Hematopoietic multipotent progenitor cell treated with erythropoietin and hydrocortisone succinate and interleukin-3 and kit ligand, for 17 days (in vitro differentiated cells): ENCODE measurements at places on chromosomes 2 and 18.
A peak's percentile ranks its signal among the peaks of the same experiment; 100 is the strongest.

DNA sequence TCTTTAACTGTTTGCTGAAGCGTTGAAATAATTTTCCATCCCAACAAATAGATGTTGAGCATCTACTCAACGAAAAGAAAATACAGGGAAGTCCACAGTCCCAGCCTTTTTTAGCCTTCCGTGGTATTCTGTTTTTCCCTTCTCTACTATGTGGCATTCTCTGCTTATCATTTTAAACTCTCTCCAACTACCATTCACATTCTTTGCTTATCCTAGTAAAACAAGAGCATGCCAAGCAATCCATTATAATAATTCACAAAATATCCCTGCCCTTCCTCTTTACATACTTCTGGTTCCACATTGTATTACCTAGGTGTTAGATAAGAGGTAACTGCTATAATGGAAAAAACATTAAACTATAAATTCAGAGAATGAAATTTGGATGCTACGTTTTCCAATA lies 1.6 kb upstream of the SESTD1 start:
- DNase-seq = no peak

- DNase-seq = no peak
These were observed 80.4 kb downstream of the SH3RF3 start for GRCh38 chr2:109209412-109209811.

GRCh38 chr2:230262246-230262645 lies 36.7 kb downstream of the SP140 start:
- DNase-seq = no peak

DNA sequence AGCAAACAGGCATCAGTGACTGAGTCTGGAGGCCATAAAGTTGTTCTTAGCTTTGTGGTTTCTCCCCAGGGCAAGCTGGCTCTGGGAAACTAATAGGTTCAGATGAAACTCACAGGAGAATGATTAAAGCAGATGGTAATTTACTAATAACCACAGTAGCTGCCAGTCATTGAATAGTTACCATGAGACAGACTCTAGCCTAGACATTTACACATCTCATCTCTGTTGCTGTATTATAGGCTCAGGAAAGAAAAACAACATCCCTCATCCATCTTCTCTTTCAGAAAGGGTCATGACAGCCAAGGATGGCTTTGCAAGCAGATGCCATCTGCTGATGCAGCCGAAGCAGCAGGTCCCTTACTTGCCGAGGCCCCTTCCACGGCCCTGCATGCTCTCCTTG lies 314.0 kb upstream of the ID2 start:
- no peak for DNase-seq

GRCh38 chr18:52008736-52009135 lies 331.3 kb upstream of the DCC start:
- no peak for DNase-seq

- peak; percentile 43 for DNase-seq
These were observed at the start of gene HSBP1L1 for GRCh38 chr18:79964330-79965118. Gene HSBP1L1 (plus strand): TSS chr18:79964643. CDS start chr18:79964736, 93 bp downstream.

- no peak for DNase-seq
These were observed 157.6 kb downstream of the ATAD2B start for GRCh38 chr2:23769364-23769763.

DNA sequence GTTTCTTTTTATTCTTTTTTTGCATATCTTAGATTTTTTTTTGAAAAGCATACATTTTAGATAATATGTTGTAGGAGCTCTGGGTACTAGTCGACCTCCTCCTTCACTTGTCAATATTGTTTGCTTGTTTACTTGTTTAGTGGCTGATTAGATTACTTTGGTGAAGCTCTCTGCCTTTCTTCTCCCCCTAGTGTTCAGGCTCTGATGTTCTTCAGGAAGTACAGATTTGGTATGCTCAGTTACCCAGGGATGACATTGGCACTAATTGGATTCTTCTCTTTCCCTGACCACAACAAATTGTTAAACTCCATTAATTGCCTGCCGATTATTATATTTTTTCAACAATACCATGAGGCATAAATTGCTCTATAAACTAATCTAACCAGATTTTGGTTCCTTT lies 491.2 kb downstream of the SUCLG1 start:
- DNase-seq = no peak

DNA sequence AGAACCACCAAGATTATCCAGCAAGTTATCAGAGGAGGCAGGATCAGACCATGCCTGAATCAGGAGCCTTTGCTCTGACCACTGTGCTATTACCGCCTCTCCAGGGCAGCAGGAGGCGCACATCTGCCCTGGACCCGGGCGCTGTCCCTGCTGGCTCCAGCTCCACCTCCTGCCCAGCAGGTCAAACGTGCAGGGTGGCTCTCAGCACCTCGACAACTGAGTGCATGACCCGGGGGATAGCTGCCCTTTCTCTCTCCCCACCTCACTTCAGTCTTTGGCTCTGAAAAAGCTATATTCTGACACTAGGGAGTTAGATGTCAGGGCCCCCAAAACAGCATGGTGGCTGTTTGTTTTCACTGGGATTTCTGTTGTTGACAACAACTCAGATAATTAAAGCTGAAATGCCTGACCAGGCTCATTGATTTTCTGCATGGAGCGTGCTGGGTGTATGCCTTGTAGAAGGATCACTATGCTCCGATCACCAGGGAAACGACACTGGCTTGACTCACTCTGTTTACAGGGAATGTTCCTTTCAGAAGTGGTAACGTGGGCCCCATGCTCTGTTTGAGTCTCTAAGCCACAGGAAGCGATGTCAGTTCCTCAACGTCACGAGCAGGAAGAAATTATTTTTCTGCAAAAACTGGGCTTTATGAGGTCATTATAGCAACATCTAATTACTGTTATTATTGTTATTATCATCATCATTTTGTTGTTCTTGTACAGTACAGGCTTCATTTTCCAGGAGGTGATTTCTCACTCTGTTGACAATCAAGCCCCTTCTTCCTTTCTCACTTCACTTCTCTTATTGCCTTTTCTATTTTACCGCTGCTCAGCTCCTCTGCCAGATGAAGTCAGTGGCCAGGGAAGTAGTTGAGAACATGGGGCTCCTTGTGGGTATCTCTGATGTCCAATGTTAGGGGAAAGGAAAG lies 125.6 kb downstream of the PLB1 start:
- DNase-seq = no peak

DNA sequence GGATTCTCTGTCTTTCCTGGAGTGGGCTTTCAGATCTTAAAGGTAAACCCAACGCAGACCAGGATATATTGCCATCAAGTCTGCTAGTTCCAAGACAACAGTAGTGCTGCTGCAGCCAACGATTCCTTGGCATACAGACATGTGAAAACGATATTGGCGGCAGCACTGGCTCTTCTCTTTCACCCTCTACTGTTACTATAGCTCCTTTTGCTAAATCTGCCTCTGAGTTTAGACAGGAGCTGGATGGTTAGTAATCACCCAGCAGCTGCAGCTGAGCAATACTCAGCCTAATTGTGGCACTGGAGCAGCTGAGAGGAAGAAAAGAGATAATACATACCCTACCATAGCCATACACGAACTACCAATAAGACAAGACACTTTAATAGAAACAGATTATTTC lies 4.0 kb downstream of the YES1 start:
- no peak for DNase-seq

- no peak for DNase-seq
These were observed 15.1 kb upstream of the NMUR1 start for GRCh38 chr2:231545105-231545902.

DNA sequence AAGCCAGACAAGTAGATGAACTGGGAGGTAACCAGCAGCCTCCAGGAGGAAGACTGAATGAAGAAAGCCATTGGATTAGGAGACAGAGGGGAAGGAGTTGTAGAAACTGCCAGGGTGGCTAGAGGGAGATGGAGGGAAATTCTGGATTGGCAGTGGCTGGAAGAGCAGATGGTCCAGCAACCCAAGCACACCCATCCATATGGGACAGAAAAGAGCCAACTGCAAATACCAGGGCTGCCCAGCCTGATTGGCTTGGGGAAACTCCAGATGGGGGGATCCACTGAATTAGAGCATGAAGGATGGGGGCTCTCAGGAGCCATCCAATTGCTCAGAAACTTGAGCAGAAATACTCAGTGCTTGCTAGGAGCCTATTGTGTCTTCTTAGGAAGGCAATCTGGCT lies 173.5 kb upstream of the EPB41L3 start:
- no peak for DNase-seq

GRCh38 chr18:841647-842370 lies 29.8 kb upstream of the YES1 start:
- DNase-seq = no peak

- DNase-seq = no peak
These were observed 10.7 kb downstream of the ACAA2 start for GRCh38 chr18:49802623-49803022.

GRCh38 chr2:52558265-52558664 lies 1209.3 kb upstream of the CHAC2 start:
- no peak for DNase-seq

DNA sequence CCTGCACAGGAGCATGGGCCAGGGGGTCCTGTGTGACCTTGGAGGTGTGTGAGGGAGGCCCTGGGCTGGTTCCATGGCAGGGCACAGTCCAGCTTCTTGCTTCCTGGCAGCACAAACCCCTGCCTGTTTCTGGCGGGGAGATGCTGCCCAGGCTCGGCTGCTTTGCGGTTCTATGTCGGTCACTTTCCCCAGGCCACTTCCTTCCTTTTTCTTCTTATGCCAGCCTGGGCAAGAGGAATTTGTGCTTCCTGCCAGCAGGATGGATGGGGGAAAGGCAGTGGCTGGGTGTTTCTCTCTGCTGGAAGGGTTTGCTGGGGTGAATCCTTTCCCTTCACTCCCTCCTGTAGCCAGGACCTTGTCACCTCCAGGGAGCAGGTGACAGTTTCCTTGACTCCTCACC lies 24.3 kb downstream of the ASAP2 start:
- no peak for DNase-seq

DNA sequence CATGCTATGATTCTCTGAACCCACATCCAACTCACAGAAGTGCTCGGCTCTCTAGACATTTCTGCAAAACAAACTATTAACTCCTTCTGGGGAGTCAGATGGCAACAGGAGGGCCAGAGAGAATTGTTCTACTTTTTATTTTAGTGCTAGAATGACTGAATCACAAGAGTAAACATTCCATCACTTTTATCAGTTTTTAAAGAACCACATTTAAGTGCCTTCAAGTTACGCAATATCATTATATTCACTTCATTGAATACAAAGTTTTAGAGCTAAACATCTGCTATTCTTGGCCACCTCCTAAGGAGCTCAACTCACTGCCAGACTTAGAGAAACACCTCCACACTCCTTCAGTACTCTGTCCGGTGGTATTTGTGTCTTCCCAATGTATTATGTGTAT lies 22.4 kb downstream of the B4GALT6 start:
- DNase-seq = no peak

GRCh38 chr18:79379931-79380815 lies 15.6 kb upstream of the NFATC1 start:
- DNase-seq = no peak

GRCh38 chr18:11565716-11566115 lies 43.7 kb upstream of the SLC35G4 start:
- DNase-seq = no peak

DNA sequence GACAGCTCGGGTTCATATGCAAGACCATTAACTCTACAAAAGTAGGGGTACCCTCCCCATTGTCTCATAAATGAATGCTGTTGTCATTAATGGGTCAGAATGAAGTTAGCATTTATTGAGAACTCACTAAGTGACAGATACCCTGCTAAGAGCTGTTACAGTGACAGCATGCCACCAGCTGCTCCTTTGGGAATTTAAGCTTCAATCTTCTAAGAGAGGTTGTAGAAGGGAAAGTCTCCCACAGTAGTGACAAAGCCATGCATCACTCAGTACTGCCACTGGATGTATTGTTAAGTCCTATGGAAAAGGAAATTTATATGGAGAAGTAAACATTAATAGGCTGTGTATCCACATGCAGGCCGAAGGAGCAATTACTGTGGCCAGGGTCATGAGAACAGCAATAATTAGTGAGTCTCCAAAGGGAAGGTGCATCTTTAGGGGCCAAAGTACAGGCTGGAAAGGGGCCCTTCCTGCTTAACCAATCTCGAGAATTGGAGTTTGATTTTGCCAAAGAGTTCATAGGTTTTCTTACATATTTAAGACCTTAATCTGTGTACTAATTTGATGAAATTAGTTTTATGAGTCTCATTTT lies 64.5 kb upstream of the FAM124B start:
- no peak for DNase-seq

DNA sequence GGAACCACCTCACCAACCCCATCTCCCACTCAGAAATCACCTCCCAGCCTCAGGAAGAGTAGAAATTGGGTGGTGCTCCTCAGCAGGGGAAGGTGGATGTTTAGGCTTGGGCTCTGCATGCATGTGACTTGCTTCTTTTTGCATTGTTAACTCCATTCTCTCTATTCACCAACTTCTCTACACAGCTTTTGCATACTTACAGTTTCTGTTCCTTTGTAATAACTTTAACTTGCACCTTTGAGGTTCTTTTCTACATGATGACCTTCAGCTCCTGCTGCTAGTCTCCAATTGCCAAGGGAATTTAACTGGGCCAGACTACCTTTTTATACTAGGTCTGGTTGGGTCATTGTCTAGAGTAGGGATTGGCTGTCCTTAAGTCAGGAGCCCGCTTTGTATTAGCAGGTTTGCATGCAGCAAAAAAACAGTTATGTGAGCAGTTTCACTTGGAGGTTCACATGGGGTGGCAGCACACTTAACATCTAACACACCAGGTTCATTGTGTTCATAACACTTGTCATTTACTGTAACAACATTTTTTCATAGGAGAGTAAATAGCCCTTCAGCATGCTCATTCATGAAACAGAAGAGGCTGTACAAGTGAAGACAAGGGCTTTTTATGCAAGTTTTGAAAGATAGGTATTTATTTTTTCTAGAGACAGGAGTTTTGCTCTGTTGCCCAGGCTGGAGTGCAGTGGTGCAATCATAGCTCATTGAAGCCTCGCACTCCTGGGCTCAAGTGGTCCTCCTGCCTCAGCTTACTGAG lies 12.0 kb downstream of the MRPL35 start:
- no peak for DNase-seq

DNA sequence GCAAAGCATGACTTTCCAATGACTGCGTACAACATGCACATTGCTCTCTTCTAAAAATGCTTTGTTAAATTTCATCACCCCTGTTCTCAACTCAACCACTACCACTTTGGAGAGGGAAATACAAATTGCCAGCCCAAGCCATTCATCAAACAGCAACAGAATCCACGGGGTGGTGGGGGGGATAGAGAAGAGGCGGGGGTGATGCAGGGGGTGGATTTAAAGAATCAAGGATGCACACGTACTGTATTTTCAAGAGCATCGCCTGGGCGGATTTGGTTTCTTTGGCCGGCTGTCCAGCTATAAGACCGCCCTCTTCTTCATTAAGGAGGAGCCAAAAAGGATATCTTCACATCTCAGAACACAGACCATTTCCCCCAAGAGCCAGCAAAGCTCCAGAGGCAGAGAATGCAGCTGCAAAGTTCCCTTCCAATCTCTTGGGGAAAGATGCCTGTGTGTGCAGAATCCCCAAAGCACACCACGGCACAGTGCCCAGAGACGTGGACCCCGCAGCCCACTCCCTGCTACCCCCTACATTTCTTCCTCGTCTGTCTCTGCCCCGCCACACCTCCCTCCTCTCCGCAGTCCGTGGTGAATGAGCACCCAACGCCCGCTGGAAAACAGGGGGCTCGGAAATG lies 977 bp downstream of the SLC8A1 start:
- DNase-seq = no peak

GRCh38 chr2:53819634-53820033 lies 32.8 kb downstream of the ERLEC1 start:
- no peak for DNase-seq
